ENCODE measurements at places on chromosomes 2 and 18.

- DNase-seq: no peak
Observed at GRCh38 chr2:71798266-71799012, 345.1 kb downstream of the DYSF start.

GRCh38 chr2:191401287-191401686, 156.1 kb downstream of the MYO1B start:
- DNase-seq: no peak

- DNase-seq: no peak
Observed at GRCh38 chr18:36762074-36762473, 66.7 kb downstream of the TPGS2 start.

DNA sequence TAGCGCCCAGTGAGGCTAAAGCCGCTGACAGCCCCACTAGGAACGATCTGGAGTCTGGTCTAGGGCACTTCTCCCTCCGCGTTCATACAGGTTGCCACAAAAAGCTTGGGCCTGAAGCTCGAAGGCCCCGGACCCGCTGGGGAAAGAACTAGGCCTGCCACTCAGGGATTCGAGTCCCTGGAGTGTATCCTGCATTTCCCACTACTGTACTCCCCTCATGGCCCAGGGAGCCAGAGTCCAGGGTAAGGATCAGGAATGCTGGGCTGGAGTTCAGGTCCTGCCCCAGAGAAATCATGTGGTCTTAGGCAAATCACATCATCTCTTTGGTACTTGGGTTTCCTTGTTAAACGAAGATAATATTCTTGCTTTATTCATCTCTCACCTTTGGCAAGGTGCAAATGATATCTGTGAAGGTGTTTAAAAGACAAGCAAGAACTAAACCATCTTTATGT, 1.4 kb upstream of the ZFP36L2 start:
- no peak for DNase-seq

GRCh38 chr18:22391407-22392345, 26.0 kb downstream of the CTAGE1 start:
- no peak for DNase-seq

DNA sequence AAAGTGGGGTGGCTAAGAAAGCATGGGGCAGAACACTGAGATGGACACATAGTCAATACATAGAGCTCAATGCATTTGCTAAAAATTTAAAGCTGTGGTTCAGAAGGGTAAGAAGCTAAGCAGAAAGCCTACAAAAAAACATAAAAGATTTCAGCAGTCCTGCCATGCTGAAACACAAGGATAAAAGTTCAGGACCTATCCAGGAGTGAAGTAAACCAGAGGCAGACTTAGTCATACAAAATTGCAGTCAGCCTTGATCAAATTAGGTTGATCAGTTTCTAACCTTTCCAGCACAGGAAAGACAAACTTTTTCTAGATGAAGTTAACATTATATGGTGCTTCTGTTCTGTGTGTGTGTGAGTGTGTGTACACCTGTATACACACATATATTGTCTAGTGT, 120.8 kb upstream of the RBMS1 start:
- DNase-seq: no peak

GRCh38 chr2:108417254-108417653, 31.8 kb upstream of the GCC2 start:
- DNase-seq: no peak

DNA sequence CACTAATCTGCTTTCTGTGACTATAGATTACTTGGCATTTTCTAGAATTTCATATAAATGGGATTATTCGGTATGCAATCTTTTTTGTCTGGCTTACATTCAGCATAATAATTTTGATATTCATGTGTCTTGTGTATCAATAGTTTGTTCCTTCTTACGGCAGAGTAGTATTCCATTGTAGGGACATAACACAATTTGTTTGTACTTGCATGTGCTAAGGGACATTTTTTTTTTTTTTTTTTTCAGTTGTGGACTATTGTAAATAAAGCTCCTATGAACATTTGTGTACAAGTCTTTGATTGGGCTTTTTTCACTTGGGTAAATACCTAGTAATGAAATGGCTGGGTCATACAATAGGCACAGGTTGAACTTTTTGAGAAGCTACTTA, 45.1 kb downstream of the ARL5A start:
- no peak for DNase-seq

- DNase-seq: no peak
Observed at GRCh38 chr18:8358033-8358765, 251.0 kb upstream of the RAB12 start.

DNA sequence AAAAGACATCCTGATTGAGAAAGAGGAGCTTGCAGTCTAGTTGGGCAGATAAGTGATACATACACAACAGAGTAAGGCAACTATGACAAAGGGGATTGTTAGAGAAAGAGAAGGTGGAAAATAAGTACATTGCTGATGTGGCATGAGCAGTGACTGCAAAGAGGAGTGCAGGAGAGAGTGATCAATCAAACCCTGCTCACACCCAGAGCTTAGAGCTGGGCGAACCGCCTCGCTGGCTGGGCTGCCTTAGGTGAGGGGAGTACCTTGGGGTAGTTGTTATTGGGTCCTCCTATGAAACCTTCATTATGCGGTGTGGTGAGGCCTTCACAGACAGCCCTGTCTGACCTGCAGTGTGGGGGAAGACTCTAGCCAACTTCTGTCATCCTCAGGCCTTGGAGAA, 161.7 kb downstream of the FHOD3 start:
- DNase-seq: no peak

GRCh38 chr2:182636699-182637098, 79.4 kb upstream of the DNAJC10 start:
- no peak for DNase-seq

- DNase-seq: no peak
Observed at GRCh38 chr2:120531365-120531764, 185.4 kb downstream of the INHBB start.

GRCh38 chr2:6917071-6917760, at the start of gene RNF144A:
TSS of gene RNF144A (plus strand) at chr2:6917412. CDS start at chr2:6996927, 79,515 bp downstream.
- DNase-seq: peak; percentile 56

GRCh38 chr2:101400048-101400447, 12.7 kb upstream of the CREG2 start:
- DNase-seq: no peak

GRCh38 chr2:28134857-28135256, 244.3 kb downstream of the BABAM2 start:
- DNase-seq: no peak

DNA sequence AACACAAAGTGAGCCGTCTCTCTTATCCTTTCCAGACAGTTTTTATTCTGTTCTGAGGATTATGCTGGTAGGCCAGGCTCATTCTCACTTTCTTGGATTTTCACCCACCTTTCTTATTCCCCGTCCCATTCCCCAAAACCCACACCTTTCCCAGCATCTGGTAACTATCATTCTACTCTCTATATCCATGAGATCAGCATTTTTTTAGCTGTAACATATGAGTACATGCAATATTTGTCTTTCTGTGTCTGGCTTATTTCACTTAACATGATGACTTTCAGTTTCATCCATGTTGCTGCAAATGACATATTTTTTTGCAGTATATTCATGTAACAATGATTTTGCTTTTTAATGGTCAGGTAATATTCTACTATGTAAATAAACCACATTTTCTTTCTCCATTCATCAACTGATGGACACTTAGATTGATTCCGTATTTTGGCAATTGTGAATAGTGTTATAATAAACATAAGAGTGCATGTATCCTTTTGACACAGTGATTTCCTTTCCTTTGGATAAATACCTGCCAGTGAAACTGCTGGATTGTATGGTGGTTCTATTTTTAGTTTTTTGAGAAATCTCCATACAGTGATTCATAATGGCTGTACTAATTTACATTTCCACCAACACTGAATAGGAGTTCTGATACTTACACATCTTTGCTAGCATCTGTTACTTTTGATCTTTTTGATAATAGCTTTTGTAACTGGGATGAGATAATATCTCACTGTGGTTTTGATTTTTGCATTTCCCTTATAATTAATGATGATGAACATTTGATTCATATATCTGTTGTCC, 289.3 kb downstream of the RPRM start:
- DNase-seq: no peak

GRCh38 chr18:49651033-49651432, 89.2 kb downstream of the LIPG start:
- no peak for DNase-seq

GRCh38 chr2:182827182-182827879, 39.1 kb downstream of the FRZB start:
- no peak for DNase-seq

- no peak for DNase-seq
Observed at GRCh38 chr2:99127981-99128380, 13.5 kb upstream of the C2orf15 start.

DNA sequence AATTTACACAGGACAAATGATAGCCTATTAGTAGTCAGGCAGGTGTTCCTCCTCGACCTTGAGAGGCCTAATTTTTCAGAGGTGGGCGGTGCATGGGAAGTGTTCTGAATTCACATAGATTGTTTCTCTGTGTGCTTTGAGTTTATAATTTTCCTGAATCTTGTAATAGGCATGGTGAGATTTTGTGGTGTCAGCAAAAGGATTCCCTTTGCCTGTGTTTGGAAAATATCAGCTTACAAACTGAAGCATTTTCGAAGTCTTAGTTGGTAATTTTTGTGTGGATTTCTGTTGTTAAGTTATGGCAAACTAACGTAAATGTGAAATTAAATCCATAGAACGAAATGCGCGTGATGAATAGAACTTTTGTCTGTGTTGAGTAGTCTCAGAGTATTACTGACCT, 194.0 kb upstream of the RBMS1 start:
- DNase-seq: no peak

GRCh38 chr2:223196331-223196730, 144.3 kb downstream of the KCNE4 start:
- DNase-seq: no peak

GRCh38 chr2:141633132-141633531, 497.7 kb downstream of the LRP1B start:
- no peak for DNase-seq

DNA sequence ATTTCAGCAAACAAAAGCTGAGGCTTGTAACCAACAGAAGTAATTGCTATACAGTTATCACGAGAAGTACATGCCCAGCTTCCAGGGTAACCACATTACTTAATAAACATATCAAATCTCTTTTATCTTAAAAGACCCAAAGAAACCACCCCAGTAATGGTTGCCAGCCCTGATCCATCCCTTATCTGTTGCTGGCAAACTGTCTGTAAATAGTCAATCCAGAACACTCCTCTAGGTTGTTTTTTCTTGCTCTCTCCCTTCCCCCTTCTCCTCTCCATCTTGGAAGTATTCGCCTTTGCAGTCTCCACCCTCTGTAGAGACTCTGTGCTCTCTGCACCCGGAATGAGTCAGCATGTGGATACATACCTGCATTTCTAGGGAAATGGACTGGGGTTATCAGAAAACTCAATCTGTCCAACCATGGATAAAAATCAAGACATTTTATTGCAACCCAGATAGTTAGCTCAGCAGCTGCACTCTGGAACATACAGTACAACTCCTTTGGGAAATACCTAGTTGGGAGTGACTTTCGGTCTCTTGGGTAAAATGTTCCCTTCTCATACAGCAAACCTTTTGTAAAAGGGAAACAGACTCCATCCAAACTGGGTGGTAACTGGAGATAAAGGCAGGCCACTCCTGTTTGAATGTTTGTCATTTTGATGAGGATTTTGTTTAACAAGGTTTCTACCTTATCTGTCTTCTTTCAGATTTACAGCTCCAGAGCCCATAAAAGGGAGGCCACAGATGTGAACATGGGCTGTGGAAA, 123.5 kb upstream of the FOSL2 start:
- DNase-seq: no peak

- no peak for DNase-seq
Observed at GRCh38 chr2:72191441-72191840, 43.8 kb upstream of the CYP26B1 start.

GRCh38 chr2:64992990-64993389, 3.8 kb downstream of the SLC1A4 start:
- DNase-seq: no peak

All from effector CD8-positive, alpha-beta T cell (primary cell).